ENCODE measurements at places on chromosomes 16 and 17.

DNA sequence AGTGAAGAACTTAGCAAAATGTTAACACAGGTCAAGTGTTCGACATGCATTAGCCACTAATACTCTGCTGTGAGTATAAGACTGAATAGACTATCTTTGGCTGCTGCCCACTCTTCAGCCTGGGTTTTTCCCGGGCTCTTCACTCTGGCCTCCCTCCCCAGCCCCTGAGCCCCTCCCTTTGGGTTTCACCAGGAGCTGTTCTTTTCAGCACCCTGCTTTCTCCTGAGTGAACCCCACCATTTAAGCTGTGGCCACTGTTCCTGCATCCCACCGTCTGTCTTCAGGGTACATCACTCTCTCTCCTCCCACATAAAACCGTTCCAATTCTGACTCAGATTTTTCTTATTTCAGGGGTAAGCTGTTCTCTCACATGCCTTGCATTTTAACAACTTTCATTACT lies 92.0 kb upstream of the ASIC2 start:
- DNase-seq, result no peak

DNA sequence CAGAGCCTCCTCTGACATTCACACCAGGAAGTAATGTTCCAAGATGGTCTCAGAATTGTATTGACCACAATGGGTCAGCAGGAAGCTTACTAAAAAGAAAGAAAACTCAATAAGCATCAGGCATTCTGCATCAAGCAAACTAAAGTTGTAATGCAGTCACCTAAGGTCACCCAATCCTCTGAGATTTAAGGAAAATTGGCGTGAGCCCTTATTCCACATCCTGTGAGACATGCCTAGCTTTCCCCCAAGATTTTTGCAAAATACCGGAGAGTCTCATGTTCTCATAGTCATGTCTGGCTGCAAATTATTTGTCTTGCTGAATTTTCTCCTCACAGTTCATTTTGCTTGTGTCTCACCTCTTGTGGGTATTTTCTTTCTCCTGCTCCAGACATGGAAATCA lies 417.1 kb upstream of the SOX9 start:
- DNase-seq, result no peak

DNA sequence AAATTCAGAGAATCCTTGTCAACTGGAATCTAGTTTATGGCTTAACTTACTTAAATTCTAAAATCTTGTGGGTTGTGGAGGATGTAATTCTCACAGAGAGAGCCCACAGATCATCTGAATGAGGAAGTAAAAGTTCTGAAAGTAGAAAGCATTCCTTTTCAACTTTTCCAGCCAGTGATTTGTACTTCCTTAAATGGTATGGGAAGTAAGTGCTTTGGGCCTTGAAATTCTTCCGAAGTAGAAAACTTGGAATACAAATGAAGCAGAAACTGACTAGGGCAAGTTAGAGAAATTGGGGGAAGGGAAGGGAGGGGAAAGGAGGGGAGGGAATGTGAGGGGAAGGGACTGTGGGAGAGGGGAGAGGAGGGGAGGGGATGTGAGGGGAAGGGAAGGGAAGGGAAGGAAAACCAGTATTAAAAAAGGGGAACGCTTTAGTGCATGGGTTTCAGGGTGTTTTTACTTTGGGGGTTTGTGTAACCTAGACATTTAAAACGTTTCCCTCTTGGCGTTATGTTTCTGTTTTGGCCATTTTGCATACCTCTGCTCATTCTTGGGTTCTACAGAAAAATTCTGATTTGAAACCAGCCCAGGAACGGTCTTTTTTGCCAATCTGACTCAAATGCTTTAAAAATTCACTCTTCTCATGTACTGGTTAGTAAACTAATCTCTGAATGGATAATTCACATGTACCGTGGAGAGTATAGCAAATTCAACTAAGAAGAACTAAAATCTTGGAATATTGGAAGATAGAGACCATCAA lies 15.5 kb upstream of the SNTB2 start:
- no peak for DNase-seq

GRCh38 chr17:58980706-58981481 lies 125.8 kb downstream of the TRIM37 start:
- no peak for DNase-seq

- no peak for DNase-seq
These were observed 53.1 kb downstream of the CFDP1 start for GRCh38 chr16:75379911-75380847.

- DNase-seq, result no peak
These were observed 25.2 kb upstream of the GSE1 start for GRCh38 chr16:85587762-85588556.

DNA sequence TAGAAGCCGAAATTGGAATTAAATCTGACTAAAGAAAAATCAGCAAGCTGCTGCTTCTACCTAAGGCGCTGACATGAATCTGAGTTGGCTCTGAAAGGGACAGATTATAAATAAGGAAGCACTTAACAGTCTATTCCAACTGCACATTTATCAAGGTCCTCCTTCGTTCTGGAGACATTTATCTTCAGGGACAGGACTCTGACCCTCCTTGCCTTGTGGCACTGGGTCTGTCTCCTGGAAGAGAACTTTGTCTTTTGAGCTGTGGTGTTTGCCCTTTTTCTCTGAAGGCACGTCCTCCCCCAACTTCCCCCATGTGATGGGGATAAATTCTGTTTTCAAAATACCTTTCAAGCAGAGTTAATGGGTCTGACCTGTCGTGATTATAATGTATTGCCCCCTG lies 47.0 kb upstream of the MARCHF10 start:
- DNase-seq, result no peak

- DNase-seq, result peak; percentile 54
These were observed 32.7 kb downstream of the CDK5R1 start for GRCh38 chr17:32519228-32520103.

DNA sequence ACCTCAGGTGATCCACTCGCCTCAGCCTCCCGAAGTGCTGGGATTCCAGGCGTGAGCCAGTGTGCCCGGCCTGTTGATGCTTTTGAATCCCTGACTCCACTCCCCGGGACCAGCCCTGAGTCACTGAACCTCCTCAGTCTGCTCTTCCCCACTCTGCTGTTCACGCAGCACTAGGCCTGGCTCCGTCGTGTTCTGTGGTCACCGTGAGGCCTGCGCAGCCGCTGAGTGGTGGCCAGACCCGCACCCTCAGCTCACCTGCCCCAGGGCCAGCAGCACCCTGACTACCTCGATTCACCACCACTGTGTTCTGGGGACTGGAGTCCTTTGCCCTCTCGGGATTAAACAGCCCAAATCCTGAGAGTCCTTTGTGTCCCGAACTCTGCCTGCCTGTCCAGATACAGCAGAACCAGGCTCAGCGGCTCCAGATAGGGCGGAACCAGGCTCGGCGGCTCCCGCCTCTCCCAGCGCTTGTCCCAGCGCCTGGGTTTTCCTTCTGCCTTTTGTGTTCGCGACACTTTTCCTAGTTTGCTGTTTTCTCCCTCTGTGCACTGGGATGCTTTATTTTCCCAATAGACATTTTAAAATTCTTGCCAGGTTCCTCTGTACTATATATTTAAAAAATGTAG lies 58.6 kb upstream of the ENDOV start:
- DNase-seq, result no peak

- DNase-seq, result no peak
These were observed 9.2 kb upstream of the CD300A start for GRCh38 chr17:74457146-74457819.

DNA sequence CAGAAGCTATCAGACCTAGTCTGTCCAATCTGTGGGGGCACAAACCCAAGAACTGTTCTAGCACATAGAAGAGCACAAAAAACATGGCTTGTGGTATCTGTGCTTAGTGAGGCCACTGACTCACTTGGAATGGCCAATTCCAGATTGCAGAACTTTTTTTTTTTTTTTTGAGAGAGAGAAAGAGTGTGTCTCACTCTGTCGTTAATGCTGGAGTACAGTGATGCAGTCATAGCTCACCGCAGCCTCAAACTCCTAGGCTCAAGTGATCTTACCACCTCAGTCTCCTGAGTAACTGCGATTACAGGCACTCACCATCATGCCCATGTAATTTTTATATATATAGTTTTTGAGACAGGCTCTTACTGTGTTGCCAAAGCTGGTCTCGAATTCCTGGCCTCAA lies 77.2 kb upstream of the CLEC3A start:
- DNase-seq, result no peak

DNA sequence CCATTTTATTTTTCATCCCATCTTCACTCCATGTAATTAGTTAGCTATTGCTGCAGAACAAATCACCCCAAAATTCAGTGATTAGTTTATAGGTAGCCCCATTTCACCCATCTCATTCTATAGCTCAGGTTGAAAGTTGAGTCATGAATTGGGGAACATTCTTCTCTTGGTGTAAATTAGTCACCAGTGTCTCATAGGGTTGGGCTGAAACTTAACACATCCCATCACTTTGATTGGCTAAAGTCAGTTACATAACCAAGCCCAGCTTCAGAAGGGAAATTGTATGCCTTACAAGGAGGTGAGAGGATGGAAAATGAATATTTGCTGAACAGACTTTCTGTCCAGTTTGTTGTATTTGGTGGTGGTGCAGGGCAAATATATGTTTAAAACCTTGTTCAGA lies 477.5 kb downstream of the WWOX start:
- DNase-seq, result no peak

GRCh38 chr16:252366-253337 lies 18.0 kb downstream of the FAM234A start:
- no peak for DNase-seq

DNA sequence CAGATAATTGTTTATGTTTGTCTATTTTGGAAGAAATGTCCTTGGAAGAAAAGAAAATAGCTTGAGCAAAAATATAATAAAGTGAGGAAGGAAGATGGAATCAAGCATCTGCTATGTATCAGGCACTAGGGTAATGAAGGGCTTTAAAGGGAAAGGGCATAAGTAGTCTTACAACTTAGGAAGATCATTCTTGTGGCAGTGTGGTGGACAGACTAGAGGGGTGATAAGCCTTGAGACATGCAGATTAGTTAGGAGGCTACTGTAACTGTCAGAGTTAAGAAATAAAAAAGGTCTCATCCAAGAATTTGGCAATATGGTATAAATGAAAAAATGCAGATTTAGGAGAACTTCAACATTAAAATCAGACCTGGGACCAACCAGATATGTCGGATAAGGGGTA lies 14.9 kb downstream of the FAM222B start:
- no peak for DNase-seq

- no peak for DNase-seq
These were observed 559 bp downstream of the CLUH start for GRCh38 chr17:2710803-2711607.

DNA sequence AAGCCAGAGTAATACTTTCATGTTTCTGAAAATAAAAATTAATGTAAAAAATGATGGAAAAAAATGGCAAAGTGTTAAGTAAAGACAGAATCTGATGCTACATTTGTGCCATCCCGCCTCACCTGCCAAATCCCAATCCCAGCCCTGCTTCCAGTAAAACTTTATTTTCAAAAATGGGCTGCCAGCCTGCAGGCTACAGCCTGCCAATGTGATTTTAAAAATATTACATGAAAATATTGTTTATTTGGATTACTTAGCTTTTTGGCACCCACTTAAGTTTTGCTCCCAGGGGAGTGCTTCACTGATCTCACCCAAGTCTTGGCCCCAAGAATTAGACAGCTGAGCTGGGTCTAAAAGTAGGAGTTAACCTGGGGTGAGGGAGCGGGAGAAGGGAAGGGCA lies 112.8 kb downstream of the C16orf78 start:
- no peak for DNase-seq

- no peak for DNase-seq
These were observed 14.9 kb downstream of the CHMP1A start for GRCh38 chr16:89642574-89642973.

DNA sequence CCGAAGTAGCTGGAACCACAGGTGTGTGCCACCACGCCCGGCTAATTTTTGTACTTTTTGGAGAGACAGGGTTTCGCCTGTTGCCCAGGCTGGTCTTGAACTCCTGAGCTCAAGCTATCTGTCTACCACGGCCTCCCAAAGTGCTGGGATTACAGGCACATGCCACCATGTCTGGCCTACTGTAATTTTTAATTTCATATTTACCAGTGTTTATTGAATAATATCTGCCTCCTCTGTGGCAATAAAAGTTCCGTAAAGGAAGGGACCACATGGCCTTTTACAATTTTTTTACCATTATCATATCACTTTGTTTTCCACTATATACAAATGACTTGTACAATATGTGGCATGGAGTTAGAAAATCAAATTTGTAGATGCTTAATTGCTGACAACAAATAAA lies 7.8 kb downstream of the USP31 start:
- DNase-seq, result no peak
